Activated naive CD4-positive, alpha-beta T cell treated with anti-CD3 and anti-CD28 coated beads, Interleukin-2, amount 10 ng/mL, durations not matched to agents 7 days and 5 days (primary cell): ENCODE measurements at places on chromosomes 6 and 20.

GRCh38 chr6:149806127-149806526 lies 56.6 kb downstream of the PCMT1 start:
- no peak for DNase-seq

DNA sequence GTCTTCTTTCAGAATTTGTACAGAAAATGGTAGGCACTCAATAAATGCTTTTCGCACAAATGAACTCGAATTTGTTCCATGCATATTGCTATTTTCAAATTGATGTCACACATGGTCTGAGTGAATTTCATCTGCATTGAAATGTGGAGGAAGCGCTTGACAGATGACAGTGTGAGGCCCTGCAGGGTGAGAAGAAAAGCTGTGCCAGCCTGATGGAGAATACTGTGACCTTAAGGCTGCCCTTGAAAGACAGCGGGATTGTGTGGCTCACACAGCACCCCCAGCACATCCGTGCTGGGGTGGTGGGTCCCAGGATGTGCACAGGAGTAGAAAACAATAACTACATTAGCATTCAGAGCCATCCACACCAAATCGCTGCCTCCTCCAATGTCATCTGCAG lies 14.8 kb upstream of the MCHR2 start:
- no peak for DNase-seq

- DNase-seq: no peak
Observed at GRCh38 chr6:3800850-3801591, 48.2 kb upstream of the FAM50B start.

DNA sequence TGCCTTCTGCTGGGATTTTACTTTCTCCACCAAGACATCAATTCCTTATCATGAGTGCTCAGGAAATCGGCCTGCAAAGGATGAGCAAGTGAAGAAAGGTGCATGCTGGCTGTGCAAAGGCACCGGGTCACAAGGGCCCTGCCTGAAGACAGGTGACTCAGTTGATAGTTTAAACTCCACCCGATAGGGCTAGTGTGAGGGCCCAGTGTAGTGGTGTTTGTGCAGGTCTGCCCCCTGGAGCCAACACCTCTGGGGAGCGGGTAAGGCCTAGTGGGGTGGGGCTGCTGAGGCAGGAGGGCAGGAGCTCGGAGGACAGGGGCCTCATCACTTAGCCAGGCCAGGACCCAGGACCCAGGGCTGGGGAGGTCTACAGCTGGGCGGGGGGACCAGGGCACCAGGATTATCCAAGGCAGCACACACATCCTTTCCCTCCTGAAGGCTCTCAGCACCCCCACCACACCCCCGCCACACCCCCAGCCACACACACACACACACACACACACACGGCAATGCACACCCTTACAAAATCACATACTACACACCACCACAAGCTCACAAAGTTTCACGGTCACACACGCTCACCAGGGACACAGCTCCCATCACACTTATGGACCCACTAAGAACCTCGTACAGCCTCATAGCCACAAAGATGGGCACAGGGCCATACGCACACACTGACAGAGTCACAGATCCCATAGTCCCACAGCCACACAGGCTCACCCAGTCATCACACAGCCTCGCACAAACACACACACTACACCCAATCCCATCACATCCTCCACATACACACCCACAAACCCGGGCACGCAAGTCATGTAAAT lies 75.4 kb downstream of the GRM4 start:
- peak; percentile 25 for DNase-seq

- no peak for DNase-seq
Observed at GRCh38 chr6:74964871-74965441, 240.9 kb downstream of the COL12A1 start.

- peak; percentile 84 for DNase-seq
Observed at GRCh38 chr6:130697995-130698535, 129.1 kb upstream of the SMLR1 start.

- no peak for DNase-seq
Observed at GRCh38 chr6:143195349-143195845, 134.7 kb downstream of the AIG1 start.

DNA sequence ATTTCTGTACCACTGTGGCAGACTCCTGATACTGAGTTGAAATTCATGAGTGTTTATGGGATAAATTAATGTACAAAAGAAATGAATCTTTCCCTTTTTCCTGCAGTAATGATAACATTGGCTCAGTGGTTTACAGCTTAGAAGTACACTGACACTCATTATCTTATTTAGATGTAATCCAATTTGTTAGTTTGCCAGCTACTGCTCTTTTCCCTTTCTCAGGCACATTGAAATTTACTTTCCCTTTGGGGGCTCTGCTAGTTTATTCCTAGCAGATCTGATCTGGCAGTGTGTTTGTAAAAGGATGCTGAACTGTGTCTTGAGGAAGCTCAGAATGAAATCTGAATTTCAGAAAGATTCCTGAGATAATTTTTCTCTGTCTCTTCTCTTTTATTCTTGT lies 3.0 kb downstream of the CEP250 start:
- no peak for DNase-seq

DNA sequence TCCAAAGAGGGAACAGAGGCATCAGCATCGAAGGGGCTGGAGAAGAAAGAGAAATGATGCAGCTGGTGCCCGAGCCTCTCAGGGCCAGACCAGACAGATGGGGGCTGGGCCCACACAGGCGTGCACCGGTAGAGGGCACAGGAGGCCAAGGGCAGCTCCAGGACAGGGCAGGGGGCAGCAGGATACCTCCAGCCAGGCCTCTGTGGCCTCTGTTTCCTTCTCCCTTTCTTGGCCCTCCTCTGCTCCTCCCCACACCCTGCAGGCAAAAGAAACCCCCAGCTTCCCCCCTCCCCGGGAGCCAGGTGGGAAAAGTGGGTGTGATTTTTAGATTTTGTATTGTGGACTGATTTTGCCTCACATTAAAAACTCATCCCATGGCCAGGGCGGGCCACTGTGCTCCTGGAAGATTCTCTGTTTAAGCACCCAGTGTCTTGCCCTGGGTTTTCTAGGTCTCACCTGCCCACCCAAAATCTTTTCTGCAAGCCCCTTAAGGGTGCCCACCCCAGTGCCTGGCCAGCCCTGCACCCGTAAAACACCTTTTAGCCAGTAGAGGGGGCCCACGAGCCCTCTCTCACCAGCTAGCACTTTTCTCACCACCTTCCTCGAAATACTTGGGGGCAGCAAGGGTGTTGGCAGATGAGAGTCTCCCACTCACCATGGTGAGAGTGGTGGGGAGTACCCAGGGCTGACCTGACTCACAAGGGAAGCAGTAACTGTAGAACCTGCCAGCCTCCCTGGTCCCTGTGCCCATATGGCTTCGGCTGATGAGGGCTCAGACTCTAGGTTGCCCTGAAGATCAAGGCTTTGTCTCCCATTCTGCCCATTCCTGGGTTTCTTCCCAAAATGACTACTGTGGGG lies 35.7 kb upstream of the ID1 start:
- DNase-seq: peak; percentile 70

DNA sequence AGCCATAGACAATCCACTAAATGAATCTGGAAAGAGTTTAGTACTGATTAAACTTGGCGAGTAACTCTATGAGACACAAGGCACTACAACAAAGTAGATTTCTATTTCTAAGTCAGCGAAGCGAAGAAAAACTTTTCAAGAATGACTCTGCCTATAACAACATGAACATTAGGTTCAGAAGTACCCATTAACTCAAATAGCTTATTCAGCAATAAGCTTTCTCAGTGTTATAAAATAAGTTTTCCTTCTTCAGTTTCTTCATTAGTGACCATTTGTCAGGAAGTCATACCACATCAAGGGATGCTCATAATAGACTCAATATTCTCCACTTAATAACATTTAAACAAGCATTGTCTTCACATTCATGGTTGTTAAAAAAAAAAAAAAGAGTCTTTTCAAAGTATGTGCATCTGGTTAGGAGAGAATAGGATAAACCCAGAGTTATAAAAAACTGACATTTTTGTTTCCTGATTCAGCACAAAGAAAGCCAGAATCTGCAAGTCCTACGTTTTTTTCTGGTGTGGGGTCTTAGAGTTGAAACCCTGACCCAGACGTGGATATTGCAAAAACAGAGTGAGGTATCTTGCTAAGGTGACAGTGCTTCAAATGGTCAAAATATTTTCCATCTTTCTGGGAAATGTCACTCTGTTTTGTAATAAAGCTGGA lies 148.2 kb upstream of the PREP start:
- no peak for DNase-seq

DNA sequence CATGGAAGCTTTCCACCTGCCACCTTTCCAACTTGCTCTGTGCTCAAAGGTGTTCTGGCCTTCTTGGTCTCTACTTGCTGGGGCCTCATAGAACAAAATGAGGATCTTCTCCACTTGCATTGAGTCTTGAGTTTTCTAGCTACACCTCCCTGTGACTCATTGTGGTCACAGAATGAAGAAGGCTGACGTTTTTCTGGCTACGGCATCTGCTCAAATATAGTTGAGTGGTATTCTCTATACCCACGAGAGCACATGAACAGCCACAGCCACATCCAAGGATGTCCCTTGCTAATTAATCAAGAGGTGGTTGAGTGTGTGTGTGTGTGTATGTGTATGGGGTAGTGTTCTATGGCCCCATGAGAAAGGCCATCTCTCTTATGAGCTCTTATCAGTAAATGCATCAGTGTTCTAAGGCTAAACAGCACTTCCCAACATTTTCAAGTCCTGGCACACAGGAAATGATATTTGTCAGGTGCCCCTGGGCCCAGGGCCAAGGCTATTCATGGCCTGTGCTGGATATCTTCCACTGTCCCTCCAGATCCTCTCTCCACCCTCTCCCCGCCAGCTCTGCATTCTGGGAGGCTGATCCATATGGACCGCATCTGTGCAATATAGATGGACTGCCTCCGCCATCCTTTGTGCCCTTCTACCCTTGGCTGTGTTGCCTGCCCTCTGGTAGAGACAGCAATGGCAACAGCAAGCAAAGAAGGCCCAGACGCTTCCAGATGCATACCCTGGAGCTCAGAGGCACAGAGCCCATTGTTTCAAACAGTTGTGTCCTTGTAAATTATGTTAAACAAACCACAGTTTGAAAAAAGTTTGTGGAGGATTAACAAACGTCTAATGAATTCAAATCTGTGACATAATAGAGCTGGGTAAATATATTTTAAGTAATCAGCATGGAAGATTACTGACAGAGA lies 150.2 kb downstream of the LRFN2 start:
- DNase-seq: no peak

- no peak for DNase-seq
Observed at GRCh38 chr6:80316686-80317231, 210.3 kb downstream of the BCKDHB start.

DNA sequence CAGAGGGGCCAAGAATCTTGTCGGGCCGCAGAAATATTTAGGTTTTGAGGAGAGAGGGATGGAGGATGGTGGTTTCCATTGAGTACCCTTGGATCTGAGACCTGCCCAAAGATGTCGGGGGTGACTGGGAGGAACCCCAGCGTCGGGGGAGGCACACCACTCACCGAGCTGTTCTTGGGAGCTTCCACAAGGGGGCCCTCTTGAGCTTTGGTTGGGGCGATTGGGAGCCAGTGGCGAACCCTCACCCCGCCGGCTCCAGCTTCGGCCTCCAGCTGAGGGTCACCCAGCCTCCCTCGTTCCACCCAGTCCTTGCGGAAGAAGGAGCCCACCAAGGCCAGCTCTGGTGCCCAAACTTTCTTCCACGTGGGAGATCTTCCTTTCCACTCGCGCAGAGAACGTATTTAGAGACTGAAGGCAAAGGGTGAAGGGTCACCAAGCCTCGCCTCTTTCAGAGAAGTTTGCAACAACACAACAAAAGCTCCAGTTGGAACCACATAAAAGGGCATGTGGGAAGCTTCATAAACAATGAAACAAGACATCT lies 33.6 kb downstream of the APCDD1L start:
- DNase-seq: peak; percentile 55
